ENCODE measurements at places on chromosomes 12 and 14.

DNA sequence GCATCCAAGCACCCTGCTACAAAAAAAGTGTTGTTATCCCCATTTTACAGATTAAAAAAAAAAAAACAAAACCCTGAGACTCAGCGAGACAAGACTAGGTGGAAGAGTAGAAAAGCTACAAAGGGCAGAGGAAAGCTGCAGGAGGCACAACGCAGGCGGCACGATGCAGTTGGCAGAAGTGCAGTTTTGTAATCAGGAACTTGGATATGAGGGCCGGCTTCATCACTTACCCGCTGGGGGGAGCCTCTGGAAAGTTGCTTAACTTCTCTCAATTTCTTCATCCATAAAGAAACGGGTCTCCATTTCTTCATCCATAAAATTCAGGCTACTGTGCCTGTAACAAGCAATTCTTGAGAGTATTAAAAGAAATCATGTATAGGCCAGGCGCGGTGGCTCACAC lies 33.1 kb upstream of the CCDC60 start:
- no peak for DNase-seq

DNA sequence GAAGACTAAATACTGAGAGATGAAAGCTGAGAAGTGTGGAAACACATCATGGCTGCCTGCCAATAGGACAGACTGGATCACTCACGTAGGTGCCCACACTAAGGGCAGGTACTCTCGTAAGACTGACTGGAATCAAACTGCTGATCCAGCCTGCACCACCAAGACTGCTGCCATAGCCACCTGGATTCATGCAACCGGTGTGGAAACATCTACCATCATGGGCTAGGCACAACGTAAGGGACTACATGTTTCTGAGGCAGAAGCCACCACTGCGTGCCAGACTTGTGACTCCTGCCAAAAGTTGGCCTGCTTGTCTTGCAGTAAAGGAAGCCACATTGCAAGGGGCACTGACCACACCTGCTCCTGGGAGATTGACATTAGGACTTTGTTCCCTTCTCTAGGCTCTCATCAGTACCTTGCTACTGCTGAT lies 3.8 kb downstream of the POMT2 start:
- no peak for DNase-seq

DNA sequence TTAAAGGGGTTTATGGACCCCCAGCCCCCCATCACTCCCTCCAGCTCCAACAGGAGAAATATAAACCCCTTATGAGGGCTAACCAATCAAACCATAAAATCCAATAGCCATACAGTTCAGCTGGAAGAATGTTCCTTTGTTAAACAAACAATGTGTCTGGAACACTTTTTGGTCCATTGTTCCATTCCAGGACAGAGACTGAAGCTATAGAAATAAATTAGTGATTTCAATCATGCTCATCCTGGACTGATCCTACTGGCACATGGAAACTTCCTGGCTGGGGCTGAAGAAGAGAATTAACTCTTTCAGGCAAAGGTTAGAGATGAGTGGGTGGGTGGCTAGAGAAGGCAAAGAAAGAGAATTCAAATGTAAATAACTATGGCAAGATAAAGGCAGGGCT lies 63.4 kb downstream of the ANO2 start:
- DNase-seq: no peak

DNA sequence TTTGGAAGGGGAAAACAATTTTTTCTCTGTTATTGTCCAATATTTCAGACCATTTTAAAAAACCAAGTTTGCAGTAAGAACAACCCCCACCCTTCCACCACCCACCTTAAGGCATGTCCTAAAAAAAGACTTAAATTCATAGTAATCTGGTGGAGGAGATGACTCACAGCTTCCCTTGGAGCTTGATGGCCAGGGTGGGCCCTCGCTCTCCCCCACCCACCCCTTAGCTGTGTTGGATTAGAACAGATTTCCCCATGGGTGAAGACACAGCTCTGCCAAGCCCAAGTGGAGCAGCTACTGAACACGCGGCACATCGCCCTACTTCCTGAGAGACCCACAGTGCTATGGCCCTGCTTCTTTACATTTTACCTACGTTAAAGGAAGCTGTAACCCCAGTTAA lies 140.3 kb downstream of the GCH1 start:
- DNase-seq: no peak

DNA sequence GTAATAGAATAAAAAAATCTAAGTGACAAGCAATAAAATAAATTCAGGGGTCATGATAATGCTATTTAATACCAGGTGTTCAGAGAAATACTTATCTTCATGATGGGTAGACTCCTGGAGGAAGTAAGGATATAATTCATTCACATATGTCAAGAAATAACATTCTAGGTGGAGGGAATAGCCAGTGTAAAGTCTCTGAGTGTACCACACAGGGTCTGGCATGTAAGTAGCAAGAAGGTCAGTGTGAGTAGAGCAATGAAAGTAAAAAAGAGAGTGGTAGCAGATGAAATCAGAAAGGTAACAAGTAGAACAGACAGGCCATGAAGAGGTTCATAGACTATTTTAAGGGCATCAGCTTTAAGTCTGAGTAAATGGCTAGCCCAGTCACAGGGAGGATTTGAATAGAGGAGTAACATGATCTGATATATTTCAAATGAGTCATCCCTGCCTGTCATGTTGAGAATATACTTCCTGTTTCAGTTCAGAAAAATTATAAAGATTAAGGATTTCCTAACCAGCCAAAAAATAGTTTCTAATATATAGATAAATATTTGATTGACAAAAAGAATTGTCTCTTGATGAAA lies 519.9 kb downstream of the C12orf50 start:
- no peak for DNase-seq
